ENCODE measurements at places on chromosomes 16 and 17. TPM values are rescaled to one million over a fixed set of nuclear protein-coding genes. Genes with fewer than 3 reads are reported as not detected.

The GH2 gene
- total RNA-seq: not detected

DNA sequence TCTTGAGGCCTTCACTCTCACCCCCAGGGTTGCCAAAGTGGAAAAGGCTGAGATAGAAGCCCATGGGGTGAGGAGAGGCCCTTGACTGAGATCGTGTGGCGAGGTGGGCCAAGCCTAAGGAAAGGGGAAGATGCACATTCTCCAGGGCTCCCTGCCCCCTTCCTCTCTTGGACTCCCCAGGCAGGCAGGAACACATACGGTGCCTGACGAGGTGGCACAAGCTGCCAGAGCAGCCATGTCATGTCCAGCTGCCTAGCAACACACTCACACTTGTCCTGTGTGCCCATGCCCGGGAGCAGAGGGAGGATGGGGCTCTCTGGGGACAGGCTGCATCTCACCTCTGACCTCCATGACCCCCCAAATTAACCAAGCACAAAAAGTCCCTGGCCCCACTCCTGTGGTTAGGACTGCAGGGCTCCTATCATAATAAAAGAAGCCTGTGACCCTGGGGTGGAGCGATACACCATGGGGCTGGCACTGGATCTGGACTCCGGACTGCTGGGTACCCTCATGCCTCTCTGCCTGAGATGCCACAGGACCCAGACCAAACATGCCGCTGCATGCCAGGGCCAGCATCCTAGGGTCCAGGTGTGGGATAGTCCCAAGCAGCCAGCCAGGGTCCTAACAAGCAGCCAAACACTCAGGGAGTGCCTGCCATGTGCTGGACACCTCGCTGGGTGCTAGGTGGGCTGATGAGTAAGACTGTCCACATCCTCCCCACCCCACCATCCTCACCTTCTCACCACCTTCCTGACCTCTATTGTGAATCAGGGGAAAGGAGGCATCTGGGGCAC, 2.6 kb downstream of the GIT1 start:
- DNase-seq: no peak

DNA sequence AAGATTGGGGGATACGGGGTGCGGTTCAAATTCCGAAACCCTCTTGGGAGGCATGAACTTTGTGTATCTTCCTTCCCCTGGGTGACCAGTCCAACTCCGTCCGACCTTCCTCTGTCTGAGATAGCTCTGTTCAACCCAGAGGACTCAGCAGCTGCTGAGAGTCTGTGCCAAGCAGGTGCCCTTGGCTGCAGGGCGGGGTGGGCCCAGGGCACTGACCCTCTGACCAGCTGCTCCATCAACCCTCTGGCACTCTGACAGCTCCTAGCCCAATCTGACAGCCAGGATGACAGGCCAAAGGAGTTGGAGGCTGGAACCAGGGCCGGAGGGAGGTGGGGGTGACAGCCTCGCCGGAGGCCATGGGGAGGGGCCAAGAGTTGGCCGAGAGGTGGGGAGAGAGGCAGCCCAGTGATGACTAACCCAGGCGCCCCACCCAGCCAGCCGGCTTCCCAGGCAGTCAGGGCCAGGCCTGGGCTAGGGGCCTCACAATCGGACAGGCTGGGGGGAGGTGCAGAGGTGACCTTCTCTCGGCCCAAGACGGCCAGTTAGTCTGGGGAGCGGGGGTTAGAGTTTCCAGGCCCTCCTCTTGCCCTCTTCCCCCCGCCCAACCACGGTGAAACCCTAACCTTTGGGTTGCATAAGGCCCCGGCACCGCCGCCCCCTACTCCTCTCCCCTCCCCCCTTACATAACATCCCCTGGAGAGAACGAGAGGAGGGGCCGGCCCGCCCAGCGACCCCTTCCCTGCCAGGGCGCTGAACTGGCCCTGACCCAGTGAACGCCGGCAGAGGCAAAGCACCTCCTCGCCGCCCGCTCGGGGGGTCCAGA, 5.0 kb upstream of the TLCD2 start:
- DNase-seq: peak; percentile 72

GRCh38 chr16:54177052-54177861, 109.3 kb downstream of the IRX3 start:
- no peak for DNase-seq

DNA sequence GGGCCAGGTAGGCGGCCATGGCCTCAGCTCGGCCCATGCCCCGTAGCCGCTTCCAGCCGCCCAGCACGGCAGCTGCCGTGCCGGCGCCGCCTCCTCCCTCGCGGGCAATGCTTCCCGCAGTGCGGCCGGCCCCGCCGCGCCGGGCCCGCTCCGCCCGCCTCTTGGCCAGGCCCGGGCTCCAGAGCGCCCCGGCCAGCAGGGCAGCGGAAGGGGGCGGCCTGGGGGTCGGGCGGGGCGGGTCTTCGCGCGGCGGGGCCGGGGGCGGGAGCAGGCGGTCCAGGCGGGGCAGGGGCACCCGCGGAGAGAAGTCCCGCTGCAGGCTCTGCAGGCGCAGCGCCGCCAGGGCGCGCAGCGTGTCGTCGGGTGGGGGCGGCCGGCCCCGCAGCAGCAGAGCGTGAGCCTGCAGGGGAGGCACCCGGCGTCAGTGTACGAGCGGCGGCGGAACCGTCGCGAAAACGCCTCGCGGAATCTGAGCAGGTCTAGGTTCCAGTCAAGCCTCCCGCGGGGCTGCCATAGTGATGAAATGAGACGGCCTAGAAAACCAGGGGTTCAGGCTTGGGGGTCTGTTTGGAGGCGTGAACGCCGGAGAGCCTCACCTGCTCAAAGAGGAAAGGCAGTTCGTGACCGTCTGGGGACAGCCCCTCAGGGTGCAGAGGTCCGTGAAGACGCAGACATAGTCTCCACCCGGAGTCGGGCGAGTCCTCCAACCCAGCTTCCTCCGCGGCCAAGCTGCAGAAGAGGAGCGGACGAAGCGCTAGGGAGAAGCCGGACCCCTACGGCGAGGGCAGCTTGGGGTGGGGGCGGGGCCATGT, 6.6 kb downstream of the PLEKHH3 start:
- peak; percentile 54 for DNase-seq

DNA sequence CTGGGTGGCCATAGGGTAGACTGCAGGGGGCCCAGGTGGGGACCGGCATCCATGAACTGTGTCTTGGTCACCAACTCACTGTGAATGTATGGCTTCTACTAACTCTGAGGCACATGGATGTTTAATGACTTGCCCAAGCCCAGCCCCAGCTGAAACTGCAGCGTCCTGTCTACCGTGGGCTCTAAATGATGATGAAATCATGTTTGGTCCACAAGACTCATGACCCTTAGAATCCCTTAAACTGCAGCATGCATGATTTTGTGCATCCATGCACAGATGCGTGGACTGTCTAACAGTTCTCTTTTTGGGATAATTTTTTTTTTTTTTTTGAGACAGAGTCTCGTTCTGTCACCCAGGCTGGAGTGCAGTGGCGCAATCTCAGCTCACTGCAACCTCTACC, 32.4 kb upstream of the CREBBP start:
- DNase-seq: no peak

DNA sequence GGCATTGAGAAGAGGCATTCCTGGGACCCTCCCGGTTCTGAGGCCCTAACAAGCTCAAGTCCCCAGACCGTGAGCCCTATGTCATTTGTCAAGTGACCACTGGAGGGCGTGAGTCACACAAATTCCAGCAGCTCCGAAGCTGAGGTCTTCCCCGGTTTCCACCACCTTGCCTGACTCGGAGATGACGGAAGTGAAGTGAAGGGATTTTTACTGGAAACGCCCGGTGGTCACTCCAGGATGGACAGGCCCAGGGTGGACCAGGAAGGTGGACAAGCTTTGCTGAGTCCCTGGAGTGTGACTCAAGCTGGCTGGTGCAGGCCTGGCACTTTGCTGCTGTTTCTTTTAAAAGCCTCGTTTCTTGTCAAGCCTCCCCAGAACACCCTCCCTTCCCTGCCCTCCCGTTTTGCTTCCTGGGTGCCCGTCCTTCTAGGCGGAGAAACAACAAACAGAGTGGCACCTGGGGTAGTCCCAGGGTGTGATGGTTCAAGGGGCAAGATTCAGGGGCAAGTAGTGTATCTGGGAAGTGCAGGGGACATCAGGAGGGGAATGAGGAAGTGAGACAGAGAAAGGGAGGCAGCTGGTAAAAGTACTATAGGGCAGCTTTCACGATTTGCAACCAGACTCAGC, 5.3 kb upstream of the NOS2 start:
- DNase-seq: peak; percentile 83

DNA sequence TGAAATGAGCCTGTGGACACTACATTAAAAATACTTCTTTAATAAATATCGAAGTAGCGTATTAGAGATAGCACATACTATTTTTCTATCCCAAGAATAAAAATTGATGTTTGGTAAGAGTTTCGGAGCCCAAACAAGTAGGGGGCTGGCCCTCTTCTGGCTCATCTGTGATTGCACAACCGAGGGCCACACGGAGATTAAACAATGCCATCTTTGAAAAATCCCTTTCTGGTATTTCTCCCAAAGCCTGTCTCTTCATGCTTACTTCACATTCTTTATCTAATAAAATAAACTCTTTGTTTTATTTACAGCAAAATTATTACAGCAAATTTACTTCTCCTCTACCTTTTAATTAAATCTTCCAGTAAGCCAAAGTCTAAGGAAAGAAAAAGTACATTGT, 9.6 kb upstream of the MYH11 start:
- no peak for DNase-seq

The SPATA32 gene
- not detected for total RNA-seq

DNA sequence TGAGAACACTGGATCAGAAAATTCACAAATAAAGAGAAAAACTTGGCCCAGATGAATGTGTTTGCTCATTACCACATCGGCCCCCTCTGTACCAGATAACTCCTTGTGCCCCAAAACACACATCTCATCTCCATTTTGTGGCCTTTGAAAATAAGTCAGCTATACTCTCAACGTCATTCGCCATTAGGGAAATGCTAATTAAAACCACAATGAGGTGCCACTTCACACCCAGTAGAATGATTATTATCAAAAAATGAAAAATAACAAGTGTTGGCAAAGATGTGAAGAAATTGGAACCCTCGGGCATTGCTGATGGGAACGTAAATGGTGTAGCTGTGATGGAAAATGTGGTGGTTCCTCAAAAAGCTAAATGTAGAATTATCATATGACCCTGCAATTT, 34.6 kb upstream of the AKTIP start:
- DNase-seq: no peak

DNA sequence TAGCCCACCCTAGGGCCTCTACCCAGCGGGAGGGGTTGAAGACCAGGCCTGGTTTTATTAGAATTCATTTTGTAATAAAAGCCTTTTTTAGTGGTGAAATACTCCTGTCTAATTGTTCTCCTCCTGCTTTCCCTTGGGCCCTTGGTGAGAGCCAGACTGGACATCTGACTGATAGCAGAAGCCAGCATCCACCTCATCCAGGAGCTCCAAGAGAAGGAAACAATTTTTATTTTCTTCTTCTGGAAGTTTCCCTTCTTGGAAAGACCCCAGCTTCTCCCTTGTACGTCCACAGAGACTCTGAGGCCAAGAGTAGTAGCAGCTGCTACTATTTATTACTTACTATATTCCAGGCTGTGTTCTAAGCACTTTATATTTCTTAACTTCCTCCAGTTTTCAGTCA, 4.0 kb upstream of the PHKG2 start:
- DNase-seq: no peak

- DNase-seq: no peak
Observed at GRCh38 chr17:65433592-65433991, 127.9 kb downstream of the AXIN2 start.

The RNF112 gene
- total RNA-seq: 8.6 TPM

GRCh38 chr16:66510298-66510697, 39.6 kb downstream of the TK2 start:
- DNase-seq: no peak

The ATP2C2 gene
- total RNA-seq: not detected

The RUNDC3A gene
- total RNA-seq: 282 TPM

DNA sequence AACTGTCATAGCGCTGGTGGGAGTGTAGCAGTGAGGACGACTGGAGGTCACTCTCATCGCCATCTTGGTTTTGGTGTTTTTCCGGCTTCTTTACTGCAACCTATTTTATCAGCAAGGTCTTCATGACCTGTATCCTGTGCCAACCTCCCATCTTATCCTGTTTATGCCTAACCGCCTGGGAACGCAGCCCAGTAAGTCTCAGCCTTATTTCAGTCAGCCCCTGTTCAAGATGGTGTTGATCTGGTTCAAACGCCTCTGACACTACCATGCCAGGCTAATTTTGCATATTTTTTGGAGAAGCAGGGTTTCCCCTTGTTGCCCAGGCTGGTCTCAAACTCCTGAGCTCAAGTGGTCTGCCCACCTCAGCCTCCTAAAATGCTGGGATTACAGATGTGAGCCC, 179.8 kb upstream of the HSBP1 start:
- no peak for DNase-seq

GRCh38 chr17:7538891-7539545, 9.8 kb upstream of the TNFSF12 start:
- no peak for DNase-seq

- DNase-seq: peak; percentile 84
Observed at GRCh38 chr16:85225257-85225656, 113.0 kb upstream of the CIBAR2 start.

- DNase-seq: no peak
Observed at GRCh38 chr16:79272141-79272577, 328.4 kb downstream of the MAF start.

The SLC6A2 gene
- total RNA-seq: not detected

DNA sequence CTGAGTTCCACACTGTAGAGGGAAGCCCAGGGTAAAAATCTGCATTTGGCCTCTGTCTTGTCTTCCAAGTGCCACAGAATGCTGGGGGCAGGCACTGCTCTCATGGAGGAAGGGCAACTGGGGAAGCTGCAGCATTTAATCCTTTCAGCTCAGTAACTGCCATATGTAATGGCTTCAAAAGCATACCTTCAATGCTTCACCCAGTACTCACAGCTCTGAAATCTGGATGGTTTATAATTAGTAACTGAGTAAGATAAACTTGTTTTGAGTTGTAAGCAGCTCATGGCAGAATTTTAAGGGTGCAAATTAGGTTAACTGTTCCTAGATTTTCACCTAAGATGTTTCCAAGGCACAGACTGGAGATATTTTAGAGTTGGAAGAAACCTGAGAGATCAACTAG, 24.5 kb downstream of the PMP22 start:
- no peak for DNase-seq

GRCh38 chr17:30961209-30962188, 9.3 kb upstream of the RNF135 start:
- DNase-seq: no peak

- peak; percentile 22 for DNase-seq
Observed at GRCh38 chr16:75566758-75567255, 628 bp downstream of the GABARAPL2 start.

The KRTAP17-1 gene
- not detected for total RNA-seq

DNA sequence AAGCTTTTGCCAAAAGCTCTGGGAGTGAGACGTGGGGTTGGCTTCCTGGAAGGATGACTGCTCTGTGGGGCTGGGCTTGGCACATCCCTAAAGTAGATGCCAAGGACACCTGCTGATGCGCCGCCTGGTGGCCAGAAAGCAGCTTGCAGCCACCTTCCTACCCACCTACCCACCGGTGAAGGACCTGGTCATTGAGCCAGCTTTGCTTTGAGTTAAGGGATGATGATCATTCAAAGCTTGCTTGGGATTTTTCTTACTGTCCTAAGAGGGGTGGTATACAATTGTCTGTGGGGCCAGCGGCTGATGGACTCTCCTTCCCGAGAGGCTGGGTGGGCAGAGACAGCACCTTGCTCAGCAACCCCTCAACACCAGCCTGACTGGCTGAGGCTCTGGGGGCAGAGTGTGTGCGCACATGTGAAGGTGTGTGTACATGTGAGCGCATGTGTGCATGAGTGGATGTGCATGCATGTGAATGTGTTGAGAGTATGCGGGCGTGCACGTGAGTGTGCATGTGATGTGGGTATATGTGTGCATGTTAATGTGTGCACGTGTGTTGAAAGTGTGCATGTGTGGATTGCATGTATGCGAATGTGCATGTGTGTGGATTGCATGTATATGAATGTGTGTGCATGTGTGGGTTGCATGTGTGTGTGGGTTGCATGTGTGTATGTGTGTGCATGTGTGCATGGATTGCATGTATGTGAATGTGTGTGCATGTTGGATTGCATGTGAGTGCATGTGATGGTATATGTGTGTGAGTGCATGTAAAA, 18.6 kb downstream of the C1QTNF1 start:
- peak; percentile 68 for DNase-seq

All from glutamatergic neuron (in vitro differentiated cells).